LHCN-M2 (cell line): ENCODE measurements at places on chromosomes 3 and 15.

DNA sequence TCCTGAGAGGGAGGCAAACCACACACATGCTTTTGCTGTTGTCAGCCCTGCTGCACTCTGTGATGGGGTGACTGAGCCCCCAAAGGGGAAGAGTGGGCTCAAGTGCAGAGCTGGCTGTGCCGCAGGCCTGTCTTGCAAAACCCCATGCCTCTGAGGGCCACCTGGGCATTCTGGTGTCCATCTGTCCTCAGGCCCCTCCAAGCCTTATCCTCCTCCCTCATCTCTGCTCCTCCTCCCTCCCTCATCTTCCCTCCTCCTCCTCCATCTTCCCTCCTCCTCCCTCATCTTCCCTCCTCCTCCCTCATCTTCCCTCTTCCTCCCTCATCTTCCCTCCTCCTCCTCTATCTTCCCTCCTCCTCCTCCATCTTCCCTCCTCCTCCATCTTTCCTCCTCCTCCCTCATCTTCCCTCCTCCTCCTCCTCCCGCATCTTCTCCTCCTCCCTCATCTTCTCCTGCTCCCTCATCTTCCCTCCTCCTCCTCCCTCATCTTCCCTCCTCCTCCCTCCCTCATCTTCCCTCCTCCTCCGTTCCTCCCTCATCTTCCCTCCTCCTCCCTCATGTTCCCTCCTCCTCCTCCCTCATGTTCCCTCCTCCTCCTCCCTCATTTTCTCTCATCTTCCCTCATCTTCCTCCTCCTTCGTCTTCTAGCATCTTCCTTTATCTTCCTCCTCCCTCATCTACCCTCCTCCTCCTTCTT is 40.6 kb downstream of the CHDH start:
- DNase-seq: no peak

DNA sequence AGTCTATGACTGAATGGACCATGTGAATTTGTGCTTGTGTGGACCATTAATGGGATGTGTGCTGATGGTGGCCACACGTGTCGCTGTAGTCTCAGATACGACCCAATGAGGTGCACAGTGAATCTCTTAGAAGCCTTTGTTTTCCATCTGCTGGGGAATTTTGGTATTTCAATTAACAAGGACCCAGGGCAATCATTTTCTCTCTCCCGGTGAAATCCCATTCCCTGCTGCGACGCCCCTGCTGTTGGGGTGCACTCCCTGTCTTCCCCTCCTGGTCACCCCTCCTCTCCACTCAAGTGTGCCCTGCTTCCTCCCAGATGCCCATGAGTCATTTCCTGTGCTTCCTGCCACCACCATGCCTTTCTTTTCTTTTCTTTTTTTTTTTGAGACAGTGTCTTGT is 32.7 kb downstream of the EBLN2 start:
- peak; percentile 47 for DNase-seq

DNA sequence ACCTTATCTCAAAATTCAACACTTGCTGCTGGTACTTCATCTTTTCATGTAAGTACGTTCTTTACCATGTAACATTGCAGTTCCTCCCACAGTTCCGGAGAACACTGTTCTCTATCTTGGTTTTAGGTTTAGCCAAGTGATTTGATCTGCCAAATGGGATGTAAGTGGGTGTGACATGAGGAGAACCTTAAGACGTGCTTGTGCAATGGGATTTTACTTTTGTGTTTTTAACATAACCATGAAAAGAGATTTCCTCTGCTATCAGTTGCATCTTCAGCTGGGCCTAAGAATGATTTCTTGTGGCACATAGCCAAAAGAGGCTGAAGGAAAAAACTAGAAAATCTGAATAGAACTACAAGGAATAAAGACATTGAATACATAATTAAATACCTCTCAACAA is 894.5 kb upstream of the ALCAM start:
- DNase-seq: no peak

GRCh38 chr15:99425657-99426301 is 140.0 kb upstream of the MEF2A start:
- no peak for DNase-seq

DNA sequence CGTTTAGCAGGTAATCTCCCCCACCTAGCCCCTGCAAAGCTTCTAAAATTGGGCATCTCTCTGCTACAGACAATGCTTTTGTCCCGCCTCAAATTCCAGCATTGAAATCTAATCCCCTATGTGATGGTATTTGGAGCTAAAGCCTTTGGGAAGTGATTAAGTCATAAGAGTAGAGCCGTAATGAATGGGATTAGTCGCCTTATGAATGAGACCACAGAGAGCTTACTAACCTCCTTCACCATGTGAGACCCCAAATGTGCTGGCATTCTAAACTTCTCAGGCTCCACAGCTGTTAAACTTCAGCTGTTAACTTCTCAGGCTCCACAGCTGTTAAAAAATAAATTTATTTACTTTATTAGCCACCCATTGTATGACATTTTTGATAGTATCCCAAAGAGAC is 374.2 kb upstream of the BCHE start:
- no peak for DNase-seq
